ENCODE measurements at places on chromosomes 7 and 10.

GRCh38 chr7:91327346-91327745, 63.1 kb downstream of the FZD1 start:
- no peak for DNase-seq

GRCh38 chr7:2138146-2138765, 94.5 kb downstream of the MAD1L1 start:
- no peak for DNase-seq

- no peak for DNase-seq
Measured at GRCh38 chr7:11587814-11588213, 244.2 kb downstream of the THSD7A start.

- DNase-seq = no peak
Measured at GRCh38 chr10:99659868-99660366, 608 bp downstream of the ENTPD7 start.

- no peak for DNase-seq
Measured at GRCh38 chr7:136657482-136657921, 210.9 kb upstream of the CHRM2 start.

DNA sequence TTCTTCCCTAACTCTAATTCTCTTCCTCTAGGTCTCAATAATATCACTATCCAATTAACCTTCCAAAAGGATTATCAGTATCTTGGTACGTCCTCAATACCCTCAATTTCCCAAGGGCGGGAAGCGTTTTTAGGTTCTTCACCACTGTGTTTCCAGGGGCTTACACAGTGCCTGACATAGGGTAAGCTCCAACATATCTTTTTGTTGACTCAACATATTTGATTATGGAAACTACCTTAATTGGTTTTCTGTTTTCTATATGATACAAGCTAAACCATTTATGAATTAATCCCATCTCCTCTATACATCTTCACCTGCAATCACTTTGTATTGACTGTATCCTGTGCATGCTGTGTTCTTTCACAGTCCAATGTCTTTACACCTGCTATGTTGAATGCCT, 987.3 kb downstream of the GRID1 start:
- DNase-seq = no peak

DNA sequence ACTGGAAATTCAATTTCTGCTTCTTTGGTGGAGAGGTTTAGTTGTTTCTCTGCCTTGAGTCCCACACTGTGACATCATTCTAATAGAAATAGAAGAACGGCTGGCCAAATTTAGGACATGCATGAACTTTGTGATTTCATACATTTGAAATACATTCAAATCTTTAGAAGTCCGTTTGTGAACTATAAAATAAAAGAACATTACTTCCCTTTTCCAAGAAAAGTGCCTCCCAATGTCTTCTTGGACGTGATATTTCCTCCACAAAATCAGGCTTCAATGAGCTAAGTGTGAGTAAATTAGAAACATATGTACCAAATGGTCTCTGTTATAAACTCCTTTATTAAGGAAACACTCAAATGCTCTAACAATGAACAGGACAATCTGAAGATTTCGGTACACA, 314.5 kb upstream of the AKR1E2 start:
- DNase-seq = no peak

DNA sequence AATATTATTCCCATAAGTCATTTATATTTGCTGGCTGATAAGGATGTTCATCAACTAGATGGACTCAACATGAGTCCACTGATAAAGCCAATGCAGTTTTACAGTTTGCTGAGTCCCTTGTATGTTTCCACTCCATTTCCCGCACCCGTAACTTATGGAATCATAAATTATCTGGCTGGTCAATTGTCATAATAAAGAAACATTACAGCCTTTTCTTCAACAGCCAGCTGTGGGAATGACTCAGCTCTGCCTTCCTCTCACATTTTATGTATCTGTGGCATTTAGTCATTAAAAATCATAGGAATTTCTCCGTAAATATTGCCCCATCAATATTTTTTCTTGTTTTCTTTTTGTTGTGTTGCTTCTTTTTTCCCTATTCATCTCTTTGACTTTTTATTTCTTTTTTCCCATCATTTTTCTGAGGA, 22.3 kb upstream of the TMEM26 start:
- DNase-seq = no peak

GRCh38 chr7:82210416-82211184, 233.0 kb downstream of the CACNA2D1 start:
- DNase-seq = no peak

DNA sequence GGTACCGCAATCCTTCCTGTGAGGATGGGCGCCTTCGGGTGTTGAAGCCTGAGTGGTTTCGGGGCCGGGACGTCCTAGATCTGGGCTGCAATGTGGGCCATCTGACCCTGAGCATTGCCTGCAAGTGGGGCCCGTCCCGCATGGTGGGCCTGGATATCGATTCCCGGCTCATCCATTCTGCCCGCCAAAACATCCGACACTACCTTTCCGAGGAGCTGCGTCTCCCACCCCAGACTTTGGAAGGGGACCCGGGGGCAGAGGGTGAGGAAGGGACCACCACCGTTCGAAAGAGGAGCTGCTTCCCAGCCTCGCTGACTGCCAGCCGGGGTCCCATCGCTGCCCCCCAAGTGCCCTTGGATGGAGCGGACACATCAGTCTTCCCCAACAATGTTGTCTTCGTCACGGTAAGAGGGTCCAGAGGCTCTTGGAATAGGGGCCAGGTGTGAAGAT, 1.7 kb downstream of the MEPCE start:
- no peak for DNase-seq

DNA sequence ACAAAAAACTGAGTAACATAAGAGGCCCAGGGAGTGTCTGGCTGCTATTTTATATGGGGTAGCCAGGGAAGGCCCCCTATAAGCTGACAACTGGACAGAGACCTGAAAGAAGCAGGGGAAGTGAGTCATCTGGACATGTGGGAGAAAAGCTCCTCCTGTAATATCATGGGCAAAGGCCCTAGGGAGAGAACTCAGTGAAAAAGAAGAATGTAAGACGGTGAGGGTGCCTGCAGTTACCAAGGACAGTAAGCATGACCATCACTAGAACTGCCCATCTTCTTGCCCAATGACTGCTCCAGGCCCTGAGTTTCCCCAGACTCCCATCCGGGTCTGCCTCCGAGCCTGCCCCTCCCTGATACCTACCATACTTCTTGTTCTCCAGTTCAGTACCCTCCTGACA, 2.3 kb downstream of the ELMO1 start:
- DNase-seq = no peak

DNA sequence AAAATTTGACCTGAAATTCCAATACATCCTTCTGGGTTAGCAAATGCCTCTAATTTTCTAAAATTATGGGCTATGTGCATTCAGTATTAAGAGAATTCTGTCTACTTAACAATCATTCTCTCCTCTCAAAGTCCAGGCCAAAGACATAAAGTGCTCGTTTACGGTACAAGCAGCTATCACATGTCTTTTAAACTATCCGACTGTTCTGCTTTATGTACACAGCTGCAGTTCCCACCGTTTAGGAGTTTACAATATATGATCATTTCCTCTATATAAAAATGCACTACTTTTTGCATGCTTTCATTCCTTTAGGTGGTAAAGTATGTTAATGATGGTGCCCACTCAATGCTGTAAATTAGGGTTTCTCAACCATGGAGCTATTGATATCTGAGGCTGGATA, 34.0 kb downstream of the CDK6 start:
- no peak for DNase-seq

DNA sequence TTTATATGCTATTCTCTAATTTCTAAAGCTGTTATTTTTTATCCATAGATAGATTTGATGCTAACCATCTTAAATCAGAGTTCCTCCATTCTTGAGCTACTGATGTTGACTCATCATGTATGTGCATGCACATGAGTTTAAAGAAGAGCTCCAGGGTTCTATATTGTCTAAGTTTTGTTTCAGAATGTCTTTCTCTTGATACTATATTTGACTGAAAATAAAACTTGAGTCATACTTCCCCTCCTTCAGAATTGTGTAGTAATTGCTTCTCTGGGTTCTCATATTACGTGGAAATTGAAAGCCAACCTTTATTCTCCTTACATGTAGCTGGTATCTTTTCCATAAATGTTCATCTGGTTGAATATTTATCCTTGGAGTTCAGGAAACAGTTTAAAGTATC, 89.4 kb downstream of the LRRTM3 start:
- DNase-seq = no peak
